ENCODE measurements at places on chromosomes 16 and 17.

GRCh38 chr17:17822189-17822588 lies 14.6 kb downstream of the SREBF1 start:
- no peak for DNase-seq

- peak; percentile 92 for DNase-seq
These were observed 2.8 kb upstream of the CIBAR2 start for GRCh38 chr16:85114909-85115567.

- no peak for DNase-seq
These were observed 147.3 kb upstream of the KCNJ18 start for GRCh38 chr17:21545064-21545463.

DNA sequence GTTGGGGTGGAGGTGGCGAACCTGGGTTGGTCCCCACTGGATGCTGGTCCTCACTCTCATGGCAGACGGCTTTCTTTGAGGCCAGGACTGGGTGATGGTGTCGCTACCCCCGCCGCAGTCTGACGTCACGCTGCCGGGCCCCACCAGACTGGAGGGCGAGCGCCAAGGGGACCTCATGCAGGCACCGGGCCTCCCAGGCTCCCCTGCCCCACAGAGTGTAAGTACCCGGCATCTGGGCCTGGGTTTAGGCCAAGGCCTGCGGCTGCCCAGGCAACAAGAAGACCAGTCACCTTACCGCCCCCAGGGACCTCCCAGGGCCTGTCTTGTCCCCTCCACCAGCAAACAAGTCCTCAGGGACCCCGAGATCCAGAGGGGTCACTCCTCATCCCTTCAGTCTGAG lies 17.7 kb downstream of the FOXN1 start:
- no peak for DNase-seq

GRCh38 chr17:65278050-65278819 lies 141.1 kb downstream of the RGS9 start:
- peak; percentile 54 for DNase-seq

GRCh38 chr16:1206786-1207185 lies 18.3 kb downstream of the TPSG1 start:
- DNase-seq, result no peak

- DNase-seq, result no peak
These were observed 55.2 kb upstream of the ELAC2 start for GRCh38 chr17:13073018-13073417.

DNA sequence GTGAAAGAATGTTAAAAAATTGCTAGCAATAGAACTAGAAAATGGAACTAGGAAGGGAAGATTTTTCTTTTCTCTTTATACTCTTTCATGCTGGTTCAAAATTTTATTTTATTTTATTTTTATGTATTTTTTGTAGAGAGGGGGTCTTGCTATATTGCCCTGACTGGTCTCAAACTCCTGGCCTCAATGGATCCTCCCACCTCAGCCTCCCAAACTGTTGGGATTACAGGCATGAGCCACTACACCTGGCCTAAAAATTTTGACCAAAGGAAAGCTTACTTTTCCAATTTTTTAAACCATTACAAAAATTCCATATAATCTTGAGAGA lies 10.0 kb upstream of the TERF2 start:
- DNase-seq, result no peak

DNA sequence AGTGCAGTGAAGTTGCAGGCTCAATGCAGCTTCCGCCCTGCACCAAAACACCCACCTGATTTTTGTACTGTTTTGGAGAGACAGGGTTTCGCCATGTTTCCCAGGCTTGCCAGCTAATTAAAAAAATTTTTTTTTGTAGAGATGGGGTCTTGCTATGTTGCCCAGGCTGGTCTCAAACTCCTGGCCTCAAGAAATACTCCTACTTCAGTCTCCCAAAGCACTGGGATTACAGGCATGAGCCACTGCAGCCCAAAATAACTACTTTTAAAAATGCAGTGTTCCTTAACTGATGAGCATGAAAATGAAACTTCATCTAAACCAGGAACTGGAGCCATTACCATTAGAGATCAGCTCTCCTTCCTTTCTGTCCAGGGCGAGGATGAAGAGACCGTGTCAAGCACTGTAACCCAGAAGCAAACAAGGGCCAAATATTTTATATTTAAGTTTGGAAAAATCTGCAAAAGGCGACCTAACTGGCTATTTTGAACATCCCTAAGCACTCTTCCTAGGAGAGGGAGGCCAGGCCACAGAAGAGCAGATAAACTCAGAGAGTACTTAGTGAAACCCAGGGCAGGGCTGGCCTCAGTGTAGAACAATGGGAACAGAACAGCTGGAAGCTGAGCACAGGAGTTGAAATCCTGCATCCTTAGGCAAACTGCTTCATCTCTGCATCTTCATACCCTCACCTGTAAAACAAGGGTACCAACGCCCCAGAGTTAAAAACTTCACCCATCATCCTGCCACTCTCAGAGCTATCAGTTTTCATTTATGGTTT lies 24.0 kb downstream of the CREBBP start:
- DNase-seq, result no peak

- no peak for DNase-seq
These were observed 15.7 kb downstream of the CARHSP1 start for GRCh38 chr16:8853150-8853549.
